ENCODE measurements at places on chromosomes 1 and 21.

DNA sequence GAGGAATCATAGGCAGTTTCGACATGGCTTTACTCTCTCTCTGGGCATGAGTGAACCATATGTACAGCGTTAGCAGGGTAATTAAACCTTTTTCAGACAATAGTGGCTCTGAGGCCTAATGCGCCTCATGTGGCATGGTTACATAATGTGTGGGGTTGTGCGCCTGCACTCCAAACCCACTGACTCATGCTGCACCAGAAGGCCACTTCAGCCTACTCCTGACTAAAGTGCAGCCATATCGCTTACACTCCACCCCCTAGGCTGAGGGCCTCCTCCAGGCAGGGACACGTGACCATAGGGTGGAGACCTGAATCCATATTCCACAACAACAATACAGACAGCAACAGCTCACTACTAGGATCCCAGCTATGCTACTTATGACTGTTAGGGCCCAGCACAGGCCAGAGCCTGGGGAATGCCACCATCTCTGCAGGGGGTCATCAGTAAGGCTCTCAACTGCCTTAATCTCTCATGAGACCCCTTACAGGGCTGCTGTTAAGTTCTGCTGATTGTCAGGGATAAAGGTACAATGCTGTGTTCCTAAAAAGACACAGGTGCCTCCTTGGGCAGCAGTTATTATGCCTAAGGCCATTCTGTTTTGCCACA is 13.4 kb upstream of the ODF2L start:
- no peak for DNase-seq

DNA sequence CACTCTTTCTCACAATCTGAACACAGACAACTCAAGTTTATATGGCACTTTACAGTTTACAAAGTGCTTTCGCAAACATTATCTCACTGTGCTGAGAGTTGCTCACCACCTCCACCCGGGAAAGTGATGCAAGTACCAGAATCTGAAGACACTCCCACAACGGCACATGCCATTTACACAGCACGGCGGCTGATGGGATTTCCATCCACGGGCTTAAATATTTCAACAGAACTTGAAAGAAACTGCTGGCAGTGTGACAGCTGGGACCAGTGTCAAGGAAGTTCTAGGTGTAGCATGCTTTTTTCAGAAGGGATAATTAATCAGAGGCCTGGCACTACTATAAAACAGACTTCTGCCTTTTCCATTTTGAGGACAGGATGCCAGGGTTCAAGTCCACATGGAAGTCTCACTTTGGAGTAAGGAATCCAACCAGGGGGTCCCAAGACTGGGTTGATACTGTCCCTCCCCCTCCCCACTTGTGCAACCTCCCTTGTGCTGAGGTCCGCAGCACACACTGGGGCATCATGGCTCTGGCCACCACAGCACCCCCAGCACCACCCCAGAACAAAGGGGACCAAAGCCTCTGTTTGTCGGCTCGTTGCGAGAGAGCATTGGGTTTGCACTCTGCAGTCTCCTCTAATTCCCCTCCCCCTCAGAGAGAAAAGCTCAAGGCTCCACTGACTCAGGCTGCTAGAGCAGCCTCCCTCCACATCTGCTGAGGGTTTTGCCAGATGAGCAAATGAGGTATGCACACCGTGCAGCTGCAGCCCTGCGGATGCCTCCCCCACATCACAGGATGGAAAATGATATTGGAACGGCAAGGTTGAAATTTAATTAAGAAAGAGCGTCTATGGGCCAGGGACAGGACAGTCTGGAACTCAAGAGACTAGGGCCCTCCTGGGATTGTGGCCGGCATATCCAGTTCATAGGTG is 154.9 kb downstream of the TGFBR3 start:
- DNase-seq = no peak

GRCh38 chr21:34809822-34810221 is 141.0 kb downstream of the CLIC6 start:
- DNase-seq = no peak

- DNase-seq = no peak
These were observed 45.8 kb downstream of the DNAJC6 start for GRCh38 chr1:65355031-65355712.

DNA sequence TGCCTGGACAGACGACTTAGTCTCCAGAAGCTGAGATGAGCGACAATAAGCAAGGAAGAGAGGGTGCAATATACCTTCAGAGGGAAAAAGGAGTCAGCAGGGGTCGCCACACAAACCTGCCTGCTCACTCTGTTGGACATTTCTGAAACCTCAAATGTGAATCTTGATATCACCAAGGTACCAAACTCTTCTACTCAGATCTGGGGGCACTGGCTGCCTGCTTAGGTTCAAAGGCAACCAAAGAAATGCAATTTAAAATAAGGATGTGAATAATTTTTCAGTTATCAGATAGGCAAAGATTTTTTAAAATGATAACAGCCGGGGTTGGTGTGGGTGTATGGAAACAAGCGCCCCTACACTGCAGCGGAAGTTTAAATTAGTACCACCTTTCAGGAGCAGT is 164.2 kb downstream of the HIVEP3 start:
- DNase-seq = no peak

DNA sequence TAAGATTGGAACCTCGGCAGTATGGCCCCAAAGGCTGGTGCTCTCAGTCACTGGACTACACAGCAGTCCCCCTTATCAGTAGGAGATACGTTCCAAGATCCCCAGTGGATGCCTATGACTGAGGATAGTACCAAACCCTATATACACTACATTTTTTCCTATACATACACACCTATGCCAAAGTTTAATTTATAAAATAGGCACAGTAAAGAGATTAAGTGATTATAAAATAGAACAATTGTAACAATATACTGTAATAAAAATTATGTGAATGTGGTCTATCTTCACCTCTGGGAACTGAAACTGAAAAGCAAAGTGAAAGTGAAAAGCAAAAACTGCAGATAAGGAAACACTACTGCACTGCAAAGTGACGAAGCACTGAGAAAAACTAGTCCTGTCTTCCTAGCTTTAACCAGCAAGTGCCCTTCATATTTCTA is 96.8 kb downstream of the INTS7 start:
- DNase-seq = no peak

DNA sequence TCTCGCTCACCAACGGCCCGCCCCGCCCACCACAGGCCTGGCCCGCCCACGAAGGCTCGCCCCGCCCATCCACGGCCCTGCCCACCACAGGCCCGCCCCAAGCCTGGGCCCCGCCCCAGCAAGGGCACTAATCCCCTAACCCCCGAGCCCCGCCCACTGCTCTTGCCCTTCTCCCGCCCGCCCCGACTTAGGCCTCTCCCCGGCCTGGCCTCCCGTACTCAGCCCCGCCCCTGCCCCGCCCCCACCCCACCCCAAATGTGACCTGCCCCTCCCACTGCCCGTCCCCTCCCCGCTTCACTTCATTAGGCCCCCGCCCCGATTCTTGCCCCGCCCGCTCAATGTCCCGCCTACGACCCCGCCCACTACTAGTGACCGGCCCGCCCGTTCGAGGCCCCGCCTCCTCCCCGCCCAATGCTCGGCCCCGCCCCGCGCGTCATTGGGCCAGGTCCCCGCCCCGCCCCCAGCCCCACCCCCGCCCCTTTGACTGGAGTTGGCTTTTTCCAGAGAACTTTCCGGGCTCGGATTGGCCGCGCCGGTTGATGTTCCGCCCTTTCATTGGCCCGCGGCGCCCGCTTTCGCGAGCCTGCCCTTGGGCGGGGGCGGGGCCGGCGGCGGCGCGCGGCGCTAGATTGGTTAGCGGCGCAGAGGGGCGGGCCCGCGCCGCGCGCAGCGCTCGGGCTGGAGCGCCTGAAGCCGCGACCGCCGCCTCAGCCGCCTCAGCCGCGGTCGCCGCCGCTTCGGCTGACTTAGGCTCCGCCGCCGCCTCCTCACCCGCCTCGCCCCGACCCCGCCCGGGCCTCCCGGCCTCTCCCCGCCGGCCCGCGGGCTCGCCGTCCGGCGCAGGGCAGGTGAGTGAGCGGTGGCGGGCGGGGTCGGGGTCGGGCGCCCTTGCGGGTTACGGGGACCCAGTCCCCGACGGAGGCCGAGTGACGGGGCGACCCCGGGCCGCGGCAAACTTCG is at the start of gene PCBP3:
TSS of gene PCBP3 (plus strand) at position 705 of the 960 bp plus-strand sequence. CDS start 206,361 bp downstream, outside the sequence.
- DNase-seq = peak; percentile 97

- DNase-seq = no peak
These were observed 20.7 kb upstream of the S100A2 start for GRCh38 chr1:153586347-153586746.

DNA sequence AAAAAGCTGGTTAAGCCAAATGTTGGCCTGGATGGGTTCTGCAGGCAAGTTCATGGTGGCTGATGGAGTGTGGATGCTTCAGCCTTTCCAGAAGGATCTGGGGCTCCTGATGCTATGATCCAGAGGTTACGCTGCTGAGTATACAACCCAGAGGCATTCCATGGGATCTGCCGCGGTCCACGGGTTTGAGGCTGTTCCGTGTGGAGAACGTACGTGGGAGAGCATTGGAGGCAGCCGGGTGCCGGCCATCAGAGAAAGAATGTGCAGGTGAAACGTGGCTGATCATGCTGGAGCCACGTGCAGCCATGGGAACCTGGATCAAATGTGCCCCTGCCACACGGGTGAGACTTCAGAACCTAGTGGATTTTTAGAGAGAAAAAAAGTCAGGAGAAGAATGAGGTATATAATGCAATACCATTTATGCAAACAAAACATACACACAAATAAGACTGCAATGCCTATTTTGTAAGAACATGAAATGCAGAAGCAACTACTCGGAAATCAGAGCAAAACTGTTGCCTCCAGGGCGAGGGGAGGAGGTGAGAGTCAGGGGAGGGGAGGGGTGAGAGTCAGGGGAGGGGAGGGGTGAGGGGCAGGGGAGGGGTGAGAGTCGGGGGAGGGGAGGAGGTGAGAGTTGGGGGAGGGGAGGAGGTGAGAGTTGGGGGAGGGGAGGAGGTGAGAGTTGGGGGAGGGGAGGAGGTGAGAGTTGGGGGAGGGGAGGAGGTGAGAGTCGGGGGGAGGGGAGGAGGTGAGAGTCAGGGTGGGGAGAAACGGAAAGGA is 116.5 kb upstream of the C1orf174 start:
- DNase-seq = no peak

- DNase-seq = no peak
These were observed 32.7 kb upstream of the MTR start for GRCh38 chr1:236762410-236762809.

All from CMK (cell line).